ENCODE measurements at places on chromosomes 12 and 14. TPM values are rescaled to one million over a fixed set of nuclear protein-coding genes. Genes with fewer than 3 reads are reported as not detected.

STAT6 gene
- total RNA-seq, result 28.0 TPM

ARMH4 gene
- total RNA-seq, result 0.02 TPM

NOVA1 gene
- 0.13 TPM for total RNA-seq

BCAT1 gene
- total RNA-seq, result 142 TPM

ZC3H14 gene
- total RNA-seq, result 65.1 TPM

SYNE3 gene
- 7.8 TPM for total RNA-seq

TMEM119 gene
- not detected for total RNA-seq

TAS2R46 gene
- 0.22 TPM for total RNA-seq

ITGB7 gene
- 0.18 TPM for total RNA-seq

CYP46A1 gene
- not detected for total RNA-seq

SLC15A4 gene
- 17.3 TPM for total RNA-seq

NFE2 gene
- total RNA-seq, result 7.8 TPM

PLEKHG7 gene
- total RNA-seq, result not detected

SMOC1 gene
- 7.3 TPM for total RNA-seq

RASSF3 gene
- total RNA-seq, result 16.0 TPM

ASCL1 gene
- total RNA-seq, result not detected

SERPINA6 gene
- total RNA-seq, result 260 TPM

KRT73 gene
- not detected for total RNA-seq

APOLD1 gene
- not detected for total RNA-seq

KERA gene
- not detected for total RNA-seq

TAS2R9 gene
- 0.11 TPM for total RNA-seq

IFNG-AS1 gene
- not detected for total RNA-seq

NFATC4 gene
- total RNA-seq, result 0.04 TPM

PLCZ1 gene
- total RNA-seq, result not detected

NYNRIN gene
- 1.1 TPM for total RNA-seq
